T-helper 17 cell (primary cell): ENCODE measurements at places on chromosomes 1 and 21.

DNA sequence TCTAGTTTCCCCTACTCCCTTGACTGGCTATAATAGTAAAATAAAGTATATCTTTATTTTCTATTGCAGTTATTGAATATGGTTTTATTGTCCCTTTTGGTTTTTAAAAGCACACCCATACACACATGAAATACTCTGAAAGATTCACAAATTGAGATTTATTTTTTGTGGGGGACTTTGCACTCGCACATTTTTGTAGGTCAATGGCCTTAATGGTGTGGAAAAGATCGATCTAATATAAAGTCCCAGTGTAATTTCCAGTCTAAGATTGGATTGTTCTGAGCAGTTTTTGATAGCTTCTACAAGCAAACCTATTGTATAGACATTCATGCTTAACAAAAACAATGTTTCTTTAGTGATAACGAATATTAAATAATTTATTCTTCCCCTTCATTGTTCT lies 59.5 kb upstream of the INSL5 start:
- no peak for DNase-seq

GRCh38 chr1:221612047-221612777 lies 129.7 kb downstream of the DUSP10 start:
- DNase-seq: no peak

- DNase-seq: no peak
Observed at GRCh38 chr1:230376296-230376695, 49.8 kb downstream of the PGBD5 start.

- no peak for DNase-seq
Observed at GRCh38 chr1:225700889-225701465, 48.1 kb upstream of the ENAH start.

DNA sequence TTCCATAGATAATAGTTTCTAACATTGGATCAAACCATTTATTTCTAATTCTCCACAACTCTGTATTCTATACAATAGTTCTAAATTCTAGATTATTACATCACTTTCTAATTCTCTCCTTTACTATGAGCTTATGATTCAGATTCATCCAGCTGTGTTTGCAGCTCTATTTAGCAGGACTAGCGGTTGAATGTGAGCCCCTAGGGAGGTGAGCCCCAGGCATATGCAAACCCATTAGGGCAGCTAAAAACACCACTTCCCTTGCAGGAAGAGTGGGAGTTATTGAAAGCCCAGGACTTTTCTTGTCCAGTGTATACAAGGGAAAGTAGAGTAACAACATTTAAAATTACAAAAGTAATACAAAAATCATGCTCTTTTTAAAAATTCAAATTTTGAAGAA lies 56.9 kb downstream of the KRTAP19-8 start:
- DNase-seq: no peak

GRCh38 chr1:203340112-203340790 lies 10.7 kb downstream of the FMOD start:
- peak; percentile 37 for DNase-seq

DNA sequence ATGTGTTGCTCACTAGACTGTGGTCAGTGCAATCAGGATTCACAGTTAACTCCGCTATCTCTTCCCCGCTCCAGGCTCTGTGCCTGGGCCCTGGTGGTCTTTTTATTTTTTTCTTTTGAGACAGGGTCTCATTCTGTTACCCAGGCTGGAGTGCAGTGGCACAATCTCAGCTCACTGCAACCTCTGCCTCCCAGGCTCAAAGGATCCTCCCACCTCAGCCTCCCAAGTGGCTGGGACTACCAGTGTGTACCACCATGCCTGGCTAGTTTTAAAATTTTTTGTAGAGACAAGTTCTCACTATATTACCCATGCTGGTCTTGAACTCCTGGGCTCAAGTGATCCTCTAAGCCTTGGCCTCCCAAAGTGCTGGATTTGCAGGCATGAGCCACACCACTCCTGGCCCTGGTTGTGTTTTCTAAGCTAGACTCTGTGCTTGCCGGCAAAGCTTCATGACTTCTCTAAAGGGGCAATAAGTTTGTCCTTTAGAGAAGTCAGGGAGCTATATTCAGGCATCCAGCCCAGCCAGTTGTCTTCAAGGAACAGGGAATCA lies 1.4 kb downstream of the RCSD1 start:
- no peak for DNase-seq

GRCh38 chr1:173507205-173507846 lies 30.2 kb downstream of the PRDX6 start:
- no peak for DNase-seq
